ENCODE measurements at places on chromosomes 7 and 10.

GRCh38 chr10:17229717-17229966 lies 1.6 kb downstream of the VIM start:
- peak; percentile 20 for DNase-seq

DNA sequence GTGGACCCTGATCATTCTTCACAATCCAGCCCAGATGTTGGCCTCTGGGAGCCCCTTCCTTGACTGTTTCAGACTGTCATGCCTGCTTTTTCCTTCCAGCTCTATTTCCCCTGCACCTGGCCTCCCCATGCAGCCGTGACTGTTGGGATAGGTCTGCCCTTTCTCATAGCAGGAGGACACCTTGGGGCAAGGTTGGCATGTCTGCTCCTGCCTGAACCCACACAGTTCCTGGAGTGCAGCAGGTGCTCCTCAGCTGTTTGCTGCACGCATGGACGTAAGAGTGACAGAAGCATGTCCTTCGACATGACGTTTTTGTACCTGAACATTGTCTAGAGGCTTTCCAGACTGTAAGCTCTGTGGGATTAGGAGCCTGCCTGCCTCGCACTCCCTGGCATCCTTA lies 24.0 kb downstream of the POR start:
- no peak for DNase-seq

- DNase-seq: no peak
Observed at GRCh38 chr7:130695840-130696239, 9.5 kb upstream of the TSGA13 start.

GRCh38 chr7:151756076-151756731 lies 120.7 kb downstream of the PRKAG2 start:
- DNase-seq: no peak

GRCh38 chr7:149727053-149727898 lies 46.1 kb downstream of the ZNF467 start:
- no peak for DNase-seq

All from activated CD8-positive, alpha-beta memory T cell treated with anti-CD3 and anti-CD28 coated beads for 48 hours (primary cell).